ENCODE measurements at places on chromosomes 2 and 18. TPM values are rescaled to one million over a fixed set of nuclear protein-coding genes. Genes with fewer than 3 reads are reported as not detected.

DNA sequence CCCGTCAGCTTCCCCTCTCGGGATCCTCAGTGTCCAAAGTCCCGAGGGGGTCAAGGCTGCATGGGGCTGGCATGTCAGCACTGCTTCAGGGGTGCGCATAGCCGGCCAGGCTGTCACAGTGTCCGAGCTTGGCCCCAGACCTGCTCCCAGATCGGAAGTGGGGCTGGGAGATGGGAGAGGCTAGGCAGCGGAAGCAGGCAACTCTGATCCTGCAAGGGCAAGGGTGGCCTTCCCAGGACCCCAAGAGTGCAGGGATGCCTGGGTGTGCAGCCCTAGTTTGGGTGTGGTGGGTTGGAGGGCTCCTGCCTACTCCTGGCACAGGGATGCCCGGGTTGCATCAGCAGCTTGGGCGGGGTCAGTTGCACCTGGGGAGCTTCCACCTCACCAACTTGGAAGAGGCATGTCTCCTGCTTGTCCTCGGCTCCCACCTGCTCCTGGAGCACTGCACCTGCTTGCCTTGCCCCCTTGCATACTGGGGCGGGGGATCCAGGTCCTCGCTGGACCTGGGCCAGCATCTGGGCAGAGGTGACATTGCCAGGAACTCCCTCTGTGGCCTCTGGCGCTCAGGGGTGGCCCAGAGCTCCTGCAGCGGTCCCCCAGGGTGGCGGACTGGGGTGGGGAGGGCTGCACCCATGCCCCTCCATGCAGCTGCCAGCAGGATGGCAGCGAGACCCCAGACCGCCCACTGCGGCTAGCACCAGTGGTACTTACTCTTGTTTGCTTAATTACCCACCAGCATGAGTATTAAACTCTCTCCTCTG, 41.3 kb downstream of the CBLN2 start:
- no peaks in the 10 kb centered on the region for H3K36me3 ChIP-seq
- H3K27ac ChIP-seq: no peak overlapping the region
- H3K4me3 ChIP-seq: no peak overlapping the region
- no peak for DNase-seq

- no peaks in the 10 kb centered on the region for H3K36me3 ChIP-seq
- no peak overlapping the region for H3K27ac ChIP-seq
Observed at GRCh38 chr18:29874519-29875098, 1167.9 kb downstream of the DSC3 start.

- no peaks in the 10 kb centered on the region for H3K4me1 ChIP-seq
- H3K27me3 ChIP-seq: no peaks in the 10 kb centered on the region
- DNase-seq: no peak
Observed at GRCh38 chr2:75959724-75960471, 249.2 kb upstream of the GCFC2 start.

GRCh38 chr2:176947754-176948153, 264.8 kb upstream of the HNRNPA3 start:
- H3K27ac ChIP-seq: no peak overlapping the region
- H3K4me3 ChIP-seq: no peak overlapping the region
- H3K4me1 ChIP-seq: no peaks in the 10 kb centered on the region
- no peaks in the 10 kb centered on the region for H3K36me3 ChIP-seq
- no peak for DNase-seq
- no peaks in the 10 kb centered on the region for H3K27me3 ChIP-seq

DNA sequence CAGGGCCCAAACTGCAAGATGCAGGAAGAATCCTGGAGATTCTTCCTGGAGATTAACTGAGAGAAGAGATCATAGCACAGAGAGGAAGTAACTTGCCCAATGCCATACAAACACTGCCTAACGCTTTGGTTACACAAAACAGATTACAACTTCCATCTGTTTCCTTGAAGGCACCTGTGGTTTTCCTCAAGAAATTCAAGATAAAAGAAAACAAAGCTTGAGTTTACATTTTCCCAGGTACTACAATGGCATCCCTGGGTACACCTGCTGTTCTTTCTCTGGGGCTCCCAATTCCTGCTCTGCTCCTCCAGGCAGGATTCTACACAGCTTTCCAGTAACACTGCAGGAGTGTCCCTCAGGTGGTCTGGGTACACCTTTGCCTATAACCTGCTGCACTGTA, 781.9 kb upstream of the ID2 start:
- no peaks in the 10 kb centered on the region for H3K36me3 ChIP-seq
- no peaks in the 10 kb centered on the region for H3K27me3 ChIP-seq
- no peaks in the 10 kb centered on the region for H3K4me1 ChIP-seq
- H3K27ac ChIP-seq: no peak overlapping the region
- no peak for DNase-seq

GRCh38 chr18:67916097-67916496, 399.6 kb upstream of the DSEL start:
- H3K4me3 ChIP-seq: no peak overlapping the region
- no peak overlapping the region for H3K27ac ChIP-seq
- DNase-seq: no peak
- H3K36me3 ChIP-seq: no peaks in the 10 kb centered on the region

- no peak for DNase-seq
- no peaks in the 10 kb centered on the region for H3K27me3 ChIP-seq
- H3K27ac ChIP-seq: no peak overlapping the region
- no peak overlapping the region for H3K4me3 ChIP-seq
- no peaks in the 10 kb centered on the region for H3K4me1 ChIP-seq
Observed at GRCh38 chr2:236545248-236545658, 24.4 kb upstream of the ACKR3 start.

- DNase-seq: no peak
- H3K4me1 ChIP-seq: no peaks in the 10 kb centered on the region
- H3K27me3 ChIP-seq: no peaks in the 10 kb centered on the region
- H3K36me3 ChIP-seq: no peaks in the 10 kb centered on the region
- H3K27ac ChIP-seq: no peak overlapping the region
Observed at GRCh38 chr18:33923980-33924379, 300.7 kb downstream of the NOL4 start.

- no peaks in the 10 kb centered on the region for H3K36me3 ChIP-seq
- no peaks in the 10 kb centered on the region for H3K27me3 ChIP-seq
- H3K4me1 ChIP-seq: no peaks in the 10 kb centered on the region
- no peak for DNase-seq
Observed at GRCh38 chr2:42153944-42154581, 15.1 kb upstream of the EML4 start.

DNA sequence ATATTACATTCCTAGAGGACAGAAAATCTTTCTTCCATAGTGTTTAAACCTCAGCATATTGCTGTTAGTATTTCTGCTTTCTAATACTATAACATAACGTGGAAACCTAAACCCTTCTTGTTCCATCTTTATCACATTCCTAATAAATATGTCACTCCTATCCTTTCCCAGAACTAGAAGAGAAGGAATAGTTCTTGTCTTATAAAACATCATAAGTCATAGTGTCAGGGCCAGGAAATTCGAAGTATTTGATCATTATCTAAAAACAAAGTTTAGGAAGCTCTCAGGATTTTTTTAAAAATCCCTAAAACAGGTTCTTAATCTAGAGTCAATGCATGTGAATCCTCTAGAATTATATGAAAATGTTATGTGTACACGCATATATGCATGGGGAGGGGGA, 2.0 kb downstream of the NHEJ1 start:
- H3K36me3 ChIP-seq: peaks cover 33% of the 10 kb centered on the region
- H3K27me3 ChIP-seq: no peaks in the 10 kb centered on the region
- no peak overlapping the region for H3K4me3 ChIP-seq
- DNase-seq: no peak
- no peak overlapping the region for H3K27ac ChIP-seq
- peaks cover 7% of the 10 kb centered on the region for H3K4me1 ChIP-seq

DNA sequence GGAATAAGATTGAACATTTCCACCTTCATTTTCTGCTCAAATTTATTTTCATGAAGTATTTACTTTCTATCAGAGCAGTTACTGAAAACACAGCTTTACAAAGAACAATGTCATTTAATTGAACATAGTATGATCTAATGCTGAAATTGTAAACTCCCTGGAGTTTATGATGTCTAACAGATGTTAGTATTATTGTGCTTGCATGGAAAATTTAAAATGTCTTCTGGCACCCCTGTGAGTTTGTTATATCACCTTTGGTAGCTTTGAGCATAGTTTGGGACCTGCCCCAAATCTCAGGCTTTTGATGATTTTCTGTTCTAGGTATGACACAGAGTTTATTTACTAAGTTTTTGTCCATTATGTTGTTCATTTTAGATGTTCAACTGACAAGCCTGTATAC, 28.1 kb downstream of the FAM171B start:
- no peak overlapping the region for H3K27ac ChIP-seq
- no peaks in the 10 kb centered on the region for H3K27me3 ChIP-seq
- no peaks in the 10 kb centered on the region for H3K36me3 ChIP-seq
- no peak for DNase-seq
- H3K4me1 ChIP-seq: no peaks in the 10 kb centered on the region

DNA sequence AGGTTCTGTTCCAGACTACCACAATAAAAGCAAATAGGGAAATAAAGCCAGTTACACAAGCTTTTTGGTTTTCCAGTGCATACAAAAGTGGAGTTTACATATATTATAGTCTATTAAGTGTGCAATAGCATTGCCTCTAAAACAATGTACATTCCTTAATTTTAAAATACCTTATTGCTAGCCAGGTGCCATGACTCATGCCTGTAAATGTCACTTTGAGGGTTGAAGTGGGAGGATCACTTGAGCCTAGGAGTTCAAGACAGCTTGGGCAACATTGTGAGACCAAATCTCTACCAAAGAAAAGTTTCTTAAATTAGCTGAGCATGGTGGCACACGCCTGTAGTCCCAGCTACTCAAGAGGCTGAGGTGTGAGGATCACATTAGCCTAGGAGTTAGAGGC, 52.9 kb upstream of the IMP4 start:
- H3K27ac ChIP-seq: no peak overlapping the region
- no peaks in the 10 kb centered on the region for H3K36me3 ChIP-seq
- H3K4me1 ChIP-seq: no peaks in the 10 kb centered on the region

The TRIM43 gene
- total RNA-seq: not detected

The UGT1A10 gene
- total RNA-seq: not detected

The C2orf69 gene
- total RNA-seq: 11.3 TPM

All from upper lobe of right lung (tissue), 1 donor.